Cardiac muscle cell (in vitro differentiated cells and primary cell): ENCODE measurements at places on chromosomes 5 and 9.

GRCh38 chr5:31901807-31902530 lies 263.0 kb downstream of the PDZD2 start:
- DNase-seq, result no peak

GRCh38 chr5:181107699-181108098 lies 23.3 kb downstream of the OR2V1 start:
- no peak for DNase-seq

GRCh38 chr5:121006217-121006616 lies 542.1 kb downstream of the PRR16 start:
- DNase-seq, result no peak

DNA sequence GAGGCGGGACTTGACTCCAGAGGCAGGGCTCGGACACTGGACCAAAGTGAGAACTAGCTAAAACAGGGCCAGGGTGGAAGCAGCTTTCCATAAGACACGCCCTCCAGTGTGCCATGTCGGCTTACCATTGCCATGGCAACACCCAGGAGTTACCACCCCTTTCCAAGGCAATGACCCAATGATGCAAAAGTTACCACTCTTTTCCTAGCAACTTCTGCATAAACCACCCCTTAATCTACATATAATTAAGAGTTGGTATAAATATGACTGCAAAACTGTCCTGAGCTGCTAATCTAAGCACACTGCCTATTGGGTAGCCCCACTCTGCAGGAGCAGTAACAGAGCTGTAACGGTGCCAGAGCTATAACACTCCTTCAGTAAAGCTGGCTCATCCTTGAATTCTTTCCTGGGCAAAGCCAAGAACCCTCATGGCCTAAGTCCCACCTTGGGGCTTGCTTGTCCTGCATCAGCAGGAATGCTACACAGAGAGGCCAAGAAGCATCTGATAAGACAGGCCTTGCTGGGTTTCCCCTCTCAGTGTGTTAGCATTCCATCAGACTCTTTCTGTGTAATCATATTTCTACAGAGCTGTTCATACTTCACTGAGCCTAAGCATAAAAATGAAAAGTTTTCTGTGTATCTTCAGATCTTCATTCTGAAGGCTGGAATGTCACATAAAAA lies 262.7 kb upstream of the KLF9 start:
- peak; percentile 57 for DNase-seq

DNA sequence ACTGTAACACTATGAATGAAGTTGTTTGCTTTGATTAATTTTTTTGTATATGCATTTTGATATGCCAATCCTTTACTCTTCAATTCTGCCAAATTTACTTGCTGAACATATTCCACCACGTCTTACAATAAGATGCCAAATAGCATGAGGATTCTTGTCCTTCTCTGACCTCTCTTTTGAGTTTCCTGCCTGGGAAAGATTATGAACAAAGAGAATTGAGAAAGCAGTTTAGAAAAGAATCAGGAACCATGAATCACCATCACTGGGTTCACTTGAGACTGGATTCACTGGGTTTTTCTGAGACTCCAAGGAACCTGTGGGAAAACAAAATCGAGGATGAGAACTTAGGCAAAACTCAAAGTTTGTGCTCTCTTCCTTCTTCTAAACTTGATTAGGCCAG lies 256.5 kb downstream of the CETN3 start:
- DNase-seq, result peak; percentile 59

- no peak for DNase-seq
These were observed 42.2 kb upstream of the FSD1L start for GRCh38 chr9:105405514-105406131.

GRCh38 chr9:115593587-115594091 lies 475.7 kb upstream of the TNC start:
- DNase-seq, result peak; percentile 68

GRCh38 chr9:88652876-88653275 lies 117.9 kb downstream of the NXNL2 start:
- no peak for DNase-seq

DNA sequence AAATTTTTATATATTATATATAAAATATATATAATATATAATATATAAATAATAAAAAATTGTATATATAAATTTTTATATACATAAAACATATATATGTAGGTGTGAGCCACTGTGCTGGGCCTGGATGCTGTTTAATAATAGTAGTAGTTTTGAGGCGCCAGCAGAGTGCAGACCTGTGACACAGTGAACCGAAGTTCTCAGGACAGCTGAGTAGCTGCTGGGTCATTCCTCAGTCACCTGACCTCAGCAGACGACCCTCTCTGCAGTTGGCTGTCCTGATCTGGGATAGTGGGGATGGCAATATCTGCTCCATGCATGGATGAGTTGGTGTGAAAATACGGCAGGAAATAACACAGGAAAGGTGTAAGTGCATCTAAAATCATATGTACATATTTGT lies 3.3 kb upstream of the SNX18 start:
- DNase-seq, result peak; percentile 33
